IPS DF 6.9 (cell line): ENCODE measurements at places on chromosomes 5 and 9.

DNA sequence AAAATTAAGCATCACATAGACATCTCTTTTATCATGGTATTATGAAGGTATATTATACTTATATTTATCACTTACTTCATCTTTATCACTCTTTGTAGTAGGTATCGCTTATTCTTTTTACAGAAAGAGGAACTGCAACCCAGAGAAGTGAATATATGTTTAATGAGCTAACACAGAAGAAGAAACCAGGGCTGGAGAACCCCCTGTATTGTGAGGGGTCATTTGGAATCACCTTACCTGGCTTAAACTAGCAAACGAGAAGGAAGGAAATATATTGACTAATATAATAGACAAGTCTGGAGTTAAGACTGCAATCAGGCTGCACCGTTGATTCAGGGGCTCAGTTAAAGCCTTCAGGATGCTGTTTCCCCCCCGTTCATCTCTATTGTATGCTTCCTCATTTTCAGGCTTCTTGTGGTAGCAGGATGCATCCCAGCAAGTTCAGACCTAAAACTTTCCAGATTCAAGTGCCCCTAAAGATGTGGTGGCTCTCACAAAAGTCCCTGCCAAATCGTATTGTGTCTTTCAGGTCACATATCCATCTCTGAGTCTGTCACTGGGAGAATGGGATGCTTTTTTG is 146.4 kb downstream of the GCNT1 start:
- DNase-seq, result no peak

- DNase-seq, result no peak
Measured at GRCh38 chr9:108859459-108860114, 2.5 kb upstream of the ACTL7A start.

GRCh38 chr9:127163409-127163808 is 41.0 kb upstream of the ANGPTL2 start:
- DNase-seq, result no peak

GRCh38 chr9:85909390-85909789 is 31.6 kb upstream of the NAA35 start:
- no peak for DNase-seq

DNA sequence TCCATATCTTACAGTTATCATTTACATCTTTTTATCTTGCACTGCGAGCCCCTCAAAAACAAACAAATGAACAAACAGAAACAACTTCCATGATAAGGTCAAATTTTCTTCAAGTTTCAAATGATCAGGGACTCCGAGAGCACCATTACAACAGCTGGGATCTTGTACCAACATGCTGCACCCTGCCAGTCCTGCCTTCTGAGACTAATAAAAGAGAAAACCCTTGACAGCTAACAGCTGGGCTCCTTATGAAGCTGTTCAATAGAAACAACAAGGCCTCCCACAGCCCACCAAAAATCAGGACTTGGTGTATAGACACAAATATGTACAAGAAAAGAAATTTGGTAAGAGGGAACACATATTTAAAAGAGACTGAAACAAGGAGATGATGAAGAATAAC is 985.3 kb upstream of the DMAC1 start:
- no peak for DNase-seq

GRCh38 chr9:103811462-103811861 is 282.6 kb upstream of the SMC2 start:
- DNase-seq, result no peak

GRCh38 chr9:111916234-111916645 is 19.6 kb downstream of the UGCG start:
- no peak for DNase-seq

GRCh38 chr9:102354041-102354440 is 615.6 kb upstream of the GRIN3A start:
- no peak for DNase-seq

DNA sequence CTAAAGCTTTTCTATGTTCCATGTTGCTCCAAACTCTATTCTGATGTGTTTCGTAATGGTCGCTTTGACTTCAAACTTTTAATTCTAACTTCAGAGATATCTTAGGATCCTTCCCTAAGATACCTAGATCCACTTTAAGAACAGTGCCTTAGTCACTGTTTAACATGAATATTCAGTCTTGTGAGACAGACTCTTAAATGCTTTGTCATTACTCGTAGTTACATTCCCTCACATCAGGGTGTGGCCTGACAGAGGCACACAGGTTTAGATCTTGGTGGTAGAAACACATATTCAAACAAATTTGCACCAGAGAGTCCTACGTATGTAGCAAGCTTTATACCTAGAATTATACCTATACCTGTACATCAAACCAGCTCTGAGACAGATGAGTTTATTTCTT is 687.0 kb upstream of the C9orf72 start:
- no peak for DNase-seq

GRCh38 chr5:66945389-66946349 is 250.9 kb downstream of the CD180 start:
- DNase-seq, result no peak

GRCh38 chr9:69001921-69002320 is 12.0 kb downstream of the PRKACG start:
- DNase-seq, result no peak

DNA sequence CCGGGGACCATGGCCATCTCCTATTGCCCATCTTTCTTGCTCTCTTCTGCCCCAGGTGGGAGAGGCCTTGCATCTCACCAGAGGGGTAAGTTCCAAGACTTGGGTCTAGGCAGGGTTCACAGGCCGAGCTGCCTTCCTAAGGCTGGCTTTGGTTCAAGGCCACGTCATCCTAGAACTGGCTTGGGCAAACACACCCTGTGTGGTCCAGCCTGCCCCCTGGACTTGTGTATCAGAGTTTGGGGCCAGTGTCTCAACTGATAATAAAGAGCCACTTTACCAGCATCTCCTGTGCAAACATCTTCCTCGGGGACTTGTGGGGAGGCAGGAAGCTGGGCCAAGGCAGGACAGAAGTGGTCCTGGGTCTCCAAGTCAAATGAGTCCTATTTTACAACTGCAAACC is 17.8 kb downstream of the BOD1 start:
- no peak for DNase-seq

- DNase-seq, result no peak
Measured at GRCh38 chr5:19928562-19929421, 59.2 kb downstream of the CDH18 start.
